ENCODE measurements at places on chromosomes 11 and 22.

DNA sequence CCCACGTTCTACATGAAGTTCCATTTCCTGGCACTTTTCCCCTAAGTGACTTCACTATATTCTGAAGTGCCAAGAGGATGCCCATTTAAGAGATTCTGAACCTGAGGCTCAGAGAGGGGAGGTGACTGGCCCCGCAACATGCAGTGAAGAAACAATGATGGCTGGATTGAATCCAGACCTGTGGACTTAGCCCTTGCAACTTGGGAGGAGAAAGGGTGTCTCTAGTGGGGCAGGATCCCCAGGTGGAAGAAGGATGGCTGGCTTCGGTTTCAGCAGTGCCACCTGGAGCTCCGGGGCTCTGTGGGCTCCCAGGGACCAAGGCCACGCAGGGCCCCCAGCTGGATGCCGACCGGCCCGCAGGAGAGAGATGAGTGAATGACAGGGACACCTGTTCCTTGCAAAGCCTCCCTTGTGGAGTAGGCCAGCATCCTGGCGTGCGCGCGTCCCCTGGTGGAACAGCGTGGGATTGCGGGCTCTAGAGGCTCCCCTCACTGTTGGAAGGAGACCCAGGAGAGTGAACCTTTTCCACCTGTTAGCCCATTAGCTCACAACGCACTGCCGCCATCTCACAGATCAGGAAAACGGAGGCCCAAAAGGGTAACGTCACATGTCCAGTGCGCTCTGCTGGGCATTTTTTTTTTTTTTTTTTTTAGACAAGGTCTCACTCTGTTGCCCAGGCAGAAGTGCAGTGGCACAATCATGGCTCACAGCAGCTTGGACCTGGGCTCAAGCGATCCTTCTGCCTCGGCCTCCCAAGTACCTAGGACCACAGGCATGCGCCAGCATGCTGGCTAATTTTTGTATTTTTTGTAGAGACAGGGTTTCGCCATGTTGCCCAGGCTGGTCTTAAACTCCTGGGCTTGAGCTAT is 104.7 kb downstream of the KIAA1671 start:
- DNase-seq: peak; percentile 56

DNA sequence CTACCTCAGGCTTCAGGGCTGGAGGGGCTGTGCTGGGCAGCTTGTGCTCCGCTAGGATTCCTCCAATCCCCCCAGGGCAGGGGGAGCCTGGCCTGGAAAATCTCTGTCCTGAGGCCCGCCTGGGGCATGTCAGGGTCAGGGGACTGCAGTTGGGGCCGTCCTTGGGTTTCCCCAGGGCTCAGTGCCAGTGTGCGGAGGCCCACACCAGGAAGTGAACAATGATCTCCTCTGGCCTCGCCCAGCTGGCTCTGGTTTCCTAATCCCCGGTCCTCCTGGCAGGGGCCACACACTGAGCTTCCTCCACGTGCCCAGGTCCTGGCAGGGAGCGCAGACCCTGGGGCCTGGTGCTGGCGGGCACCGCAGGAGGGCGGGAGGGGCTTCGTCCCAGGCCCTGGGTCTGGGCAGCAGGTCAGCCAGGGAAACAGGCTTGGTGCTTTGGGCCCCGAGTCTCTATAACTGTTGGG is 1.4 kb upstream of the MUC2 start:
- peak; percentile 4 for DNase-seq

DNA sequence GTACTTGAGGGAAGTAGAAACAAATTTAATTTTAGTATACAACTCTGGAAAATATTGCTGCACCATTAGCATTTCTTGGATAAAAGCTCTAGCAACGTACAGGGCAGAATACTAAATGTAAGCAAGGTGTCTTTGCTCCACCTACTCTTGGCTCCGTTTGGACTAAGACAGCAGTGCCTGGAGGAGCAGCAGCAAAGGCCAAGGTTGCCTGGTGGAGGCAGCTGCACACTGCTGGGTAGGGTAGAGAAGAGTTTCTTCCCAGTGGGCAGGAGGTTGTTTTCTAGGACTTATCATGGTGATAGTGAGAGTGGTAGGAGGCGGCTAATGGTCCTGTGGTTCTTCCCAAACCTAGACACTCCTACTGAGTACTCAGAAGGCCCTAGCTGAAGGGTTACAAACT is 2.2 kb upstream of the OR8D4 start:
- no peak for DNase-seq

- no peak for DNase-seq
These were observed 195.5 kb upstream of the CTSC start for GRCh38 chr11:88533001-88533400.

- no peak for DNase-seq
These were observed 16.9 kb upstream of the SPTY2D1 start for GRCh38 chr11:18650859-18651557.

DNA sequence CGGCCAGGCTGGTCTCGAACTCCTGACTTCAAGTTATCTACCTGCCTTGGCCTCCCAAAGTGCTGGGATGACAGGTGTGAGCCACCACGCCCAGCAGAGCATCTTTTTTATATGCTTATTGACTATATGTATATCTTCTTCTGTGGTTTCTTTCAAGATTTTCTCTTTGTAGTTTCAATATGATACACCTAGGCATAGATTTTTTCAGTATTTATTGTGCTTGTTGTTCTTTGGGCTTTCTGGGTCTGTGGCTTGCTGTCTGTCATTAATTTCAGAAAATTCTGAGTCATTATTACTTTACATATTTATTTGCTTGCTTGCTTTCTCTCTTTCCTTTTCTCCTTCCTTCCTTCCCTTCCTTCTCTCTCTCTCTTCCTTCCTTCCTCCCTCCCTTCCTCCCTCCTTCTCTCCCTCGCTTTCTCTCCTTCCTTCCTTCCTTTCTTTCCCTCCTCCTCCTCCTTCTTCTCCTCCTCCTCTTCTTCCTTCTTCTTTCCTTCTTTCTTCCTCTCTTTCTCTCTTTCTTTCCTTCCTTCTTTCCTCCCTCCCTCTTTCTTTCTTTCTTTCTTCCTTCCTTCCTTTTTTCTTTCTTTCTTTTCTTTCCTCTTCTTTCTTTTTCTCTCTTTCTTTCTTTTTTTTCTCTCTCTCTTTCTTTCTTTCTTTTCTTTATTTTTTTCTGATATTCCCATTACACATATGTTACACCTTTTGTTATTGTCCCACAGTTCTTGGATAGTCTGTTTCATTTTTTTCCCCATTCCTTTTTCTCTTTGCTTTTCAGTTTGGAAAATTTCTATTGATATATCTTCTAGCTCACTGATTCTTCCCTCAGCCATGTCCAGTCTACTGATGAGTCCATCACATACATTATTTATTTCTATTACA is 10.9 kb upstream of the DCHS1 start:
- DNase-seq: no peak

DNA sequence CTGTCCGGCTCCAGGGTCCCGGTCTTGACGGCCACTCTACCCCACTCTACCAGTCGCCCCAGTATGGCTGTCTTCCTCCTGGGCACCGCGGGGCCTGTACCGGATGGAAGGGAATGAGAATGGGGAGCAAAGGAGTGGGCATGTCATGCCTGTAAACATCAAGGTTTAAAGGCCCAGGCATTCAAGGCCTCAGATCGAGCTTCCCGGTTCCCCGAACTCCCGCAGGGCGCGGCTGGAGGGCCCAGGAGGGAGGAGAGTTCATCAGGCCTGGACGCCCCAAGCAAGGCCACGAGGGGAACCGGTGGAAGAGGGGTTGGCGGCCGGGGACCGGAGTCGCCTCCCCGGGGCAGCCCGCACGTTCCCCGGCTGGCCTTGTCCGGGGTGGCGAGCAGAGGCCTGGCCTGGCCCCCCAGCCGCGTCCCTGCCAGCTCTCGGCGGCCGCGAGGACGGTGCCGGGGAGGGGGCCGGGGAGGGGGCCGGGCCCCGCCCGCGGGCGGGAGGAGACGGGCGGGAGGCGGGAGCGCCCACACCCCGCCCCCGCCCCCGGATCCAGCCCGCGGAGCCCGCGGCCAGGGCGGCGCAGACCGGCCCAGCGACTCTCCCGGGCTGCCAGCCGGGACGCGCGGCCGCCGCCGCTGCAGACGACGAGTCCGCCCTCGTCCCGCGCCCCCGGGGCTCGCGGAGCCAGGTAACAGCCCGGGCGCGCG is at the start of gene CDC42EP1:
Gene CDC42EP1 (plus strand): TSS at position 580 of the 707 bp plus-strand sequence. CDS start 5,870 bp downstream, outside the sequence.
- DNase-seq: no peak
